Gastroesophageal sphincter (tissue), 4 donors: ENCODE measurements at places on chromosomes 7 and 10.
A peak's percentile ranks its signal among the peaks of the same experiment; 100 is the strongest.

- H3K36me3 ChIP-seq: no peaks in the 10 kb centered on the region
- no peak overlapping the region for H3K4me3 ChIP-seq
- H3K27me3 ChIP-seq: no peaks in the 10 kb centered on the region
These were observed 87.8 kb downstream of the CHRM2 start for GRCh38 chr7:136956232-136956631.

GRCh38 chr7:151244841-151245346, 3.6 kb downstream of the SMARCD3 start:
- H3K36me3 ChIP-seq: no peaks in the 10 kb centered on the region
- peaks cover 12% of the 10 kb centered on the region for H3K27me3 ChIP-seq
- ATAC-seq: no peak
- H3K4me3 ChIP-seq: peak overlapping the region; percentile 75
- H3K4me1 ChIP-seq: peaks cover 71% of the 10 kb centered on the region

GRCh38 chr10:86314616-86315548, 51.7 kb downstream of the GRID1 start:
- H3K4me1 ChIP-seq: no peaks in the 10 kb centered on the region
- no peaks in the 10 kb centered on the region for H3K36me3 ChIP-seq
- H3K27ac ChIP-seq: no peak overlapping the region
- peaks cover 11% of the 10 kb centered on the region for H3K27me3 ChIP-seq

DNA sequence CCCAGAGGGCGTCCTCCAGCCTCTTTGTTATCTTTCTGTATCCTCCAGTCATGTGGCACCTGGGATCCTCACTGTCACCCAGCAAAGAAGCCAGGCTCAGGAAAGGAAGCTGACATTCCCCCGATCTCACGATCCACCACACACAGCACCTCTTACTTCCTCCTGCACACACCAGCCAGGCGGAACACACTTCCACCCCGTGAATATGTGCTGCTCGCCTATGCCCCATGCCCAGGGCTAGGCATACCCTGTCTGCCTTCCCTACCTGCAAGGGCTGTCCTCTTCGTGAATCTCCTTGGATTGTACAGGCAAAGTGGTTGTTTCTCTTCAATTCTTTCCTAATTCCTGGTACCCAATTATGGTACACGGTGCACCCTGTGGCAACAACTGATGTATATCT, 191.0 kb downstream of the TNS3 start:
- no peak for ATAC-seq
- peaks cover 13% of the 10 kb centered on the region for H3K4me1 ChIP-seq
- no peak overlapping the region for H3K4me3 ChIP-seq
- peaks cover 62% of the 10 kb centered on the region for H3K36me3 ChIP-seq
- no peak overlapping the region for H3K27ac ChIP-seq
- no peaks in the 10 kb centered on the region for H3K27me3 ChIP-seq

- no peak overlapping the region for H3K4me3 ChIP-seq
- no peaks in the 10 kb centered on the region for H3K36me3 ChIP-seq
- H3K4me1 ChIP-seq: no peaks in the 10 kb centered on the region
- peaks cover 32% of the 10 kb centered on the region for H3K27me3 ChIP-seq
These were observed 49.2 kb downstream of the LGI1 start for GRCh38 chr10:93806903-93807302.

DNA sequence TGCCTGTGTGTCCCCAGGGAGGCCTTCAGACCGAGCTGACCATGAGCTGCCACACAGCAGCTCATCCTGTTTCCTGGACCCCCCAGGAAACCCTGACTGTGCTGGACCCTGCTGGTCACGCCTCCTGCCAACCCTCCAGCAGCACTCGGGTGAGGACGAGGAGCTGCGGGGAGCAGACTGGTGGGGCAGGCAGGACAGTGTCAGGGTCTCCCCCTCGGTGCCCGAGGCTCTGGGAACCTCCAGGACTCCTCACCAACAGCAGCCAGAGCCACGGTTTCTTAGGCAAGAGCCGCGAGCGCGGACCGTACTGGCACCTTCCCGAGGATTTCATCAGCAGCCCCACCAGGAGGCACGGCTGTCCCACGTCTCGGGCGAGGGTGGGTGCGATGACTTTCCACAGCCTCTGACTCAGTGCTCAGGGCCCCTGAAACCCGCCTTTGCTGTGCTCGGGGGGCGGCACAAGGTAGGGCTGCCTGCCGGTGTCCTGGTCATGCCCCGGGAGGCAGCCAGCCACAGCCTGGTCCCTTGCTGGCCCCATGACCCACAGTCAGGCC, 186.9 kb downstream of the ELFN1 start:
- no peaks in the 10 kb centered on the region for H3K27me3 ChIP-seq
- no peaks in the 10 kb centered on the region for H3K4me1 ChIP-seq
- no peak overlapping the region for H3K27ac ChIP-seq
- no peak for ATAC-seq

DNA sequence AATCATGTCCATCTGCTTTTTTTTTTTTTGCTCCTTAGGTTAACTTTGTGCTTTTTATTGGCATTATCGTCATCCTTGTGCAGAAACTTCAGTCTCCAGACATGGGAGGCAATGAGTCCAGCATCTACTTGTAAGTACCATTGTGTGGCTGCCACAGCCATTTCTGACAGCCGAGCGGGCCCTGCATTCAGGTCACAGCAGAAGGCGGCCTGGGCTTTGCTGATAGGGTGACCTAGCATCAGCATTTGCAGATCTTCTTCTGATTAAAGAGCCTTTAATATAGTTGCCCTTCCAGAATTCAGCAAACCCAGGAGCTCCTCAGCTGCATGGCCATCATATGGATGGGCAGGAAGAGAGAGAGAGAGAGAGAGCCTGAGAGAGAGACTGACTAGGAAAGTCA, 40.5 kb downstream of the ADCYAP1R1 start:
- H3K27me3 ChIP-seq: peaks cover 38% of the 10 kb centered on the region
- H3K27ac ChIP-seq: no peak overlapping the region
- ATAC-seq: no peak
- H3K4me3 ChIP-seq: no peak overlapping the region

- ATAC-seq: no peak
- no peaks in the 10 kb centered on the region for H3K27me3 ChIP-seq
- no peak overlapping the region for H3K4me3 ChIP-seq
- no peaks in the 10 kb centered on the region for H3K36me3 ChIP-seq
These were observed 20.5 kb downstream of the MYH16 start for GRCh38 chr7:99293167-99293566.

DNA sequence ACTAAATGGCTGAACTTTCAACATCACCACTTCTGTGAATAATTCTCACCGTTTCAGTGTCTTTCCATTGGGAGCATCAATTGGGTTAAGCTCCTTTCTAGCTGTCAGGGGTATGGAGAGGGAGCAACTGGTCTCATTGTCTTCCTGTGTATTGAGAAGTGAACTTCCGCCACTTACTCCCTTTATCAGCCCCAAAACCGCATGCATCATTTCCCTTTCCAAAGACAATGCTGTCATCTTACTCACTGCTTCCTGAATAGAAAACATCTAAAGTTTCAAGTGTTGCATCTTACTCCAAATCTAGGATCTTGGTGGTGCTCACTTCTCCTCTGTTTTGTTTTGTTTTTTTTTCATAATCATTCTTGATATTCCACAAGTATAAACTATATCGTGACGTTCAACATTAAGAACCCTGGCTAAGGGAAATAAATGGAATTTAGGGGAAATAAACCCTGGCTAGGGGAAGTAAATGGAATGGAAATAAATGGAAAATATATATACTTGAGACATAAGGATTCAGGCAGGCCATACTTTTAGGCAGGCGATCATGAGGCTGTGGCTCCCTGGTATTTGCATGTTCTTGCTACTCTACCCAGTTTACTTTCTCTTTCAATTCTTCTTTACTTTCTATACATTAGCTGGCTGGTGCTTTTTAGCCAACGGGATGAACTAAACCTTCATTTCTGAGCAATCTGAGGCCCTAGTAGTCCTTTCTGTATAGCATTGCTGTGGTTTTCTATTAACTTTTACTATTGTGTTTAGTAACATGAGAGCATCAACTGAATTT, 371.9 kb downstream of the BMPER start:
- H3K36me3 ChIP-seq: no peaks in the 10 kb centered on the region
- no peaks in the 10 kb centered on the region for H3K4me1 ChIP-seq
- no peaks in the 10 kb centered on the region for H3K27me3 ChIP-seq

GRCh38 chr7:140501966-140502365, 22.7 kb upstream of the MKRN1 start:
- H3K4me1 ChIP-seq: peaks cover 10% of the 10 kb centered on the region
- no peak overlapping the region for H3K27ac ChIP-seq
- no peaks in the 10 kb centered on the region for H3K36me3 ChIP-seq
- H3K4me3 ChIP-seq: no peak overlapping the region

DNA sequence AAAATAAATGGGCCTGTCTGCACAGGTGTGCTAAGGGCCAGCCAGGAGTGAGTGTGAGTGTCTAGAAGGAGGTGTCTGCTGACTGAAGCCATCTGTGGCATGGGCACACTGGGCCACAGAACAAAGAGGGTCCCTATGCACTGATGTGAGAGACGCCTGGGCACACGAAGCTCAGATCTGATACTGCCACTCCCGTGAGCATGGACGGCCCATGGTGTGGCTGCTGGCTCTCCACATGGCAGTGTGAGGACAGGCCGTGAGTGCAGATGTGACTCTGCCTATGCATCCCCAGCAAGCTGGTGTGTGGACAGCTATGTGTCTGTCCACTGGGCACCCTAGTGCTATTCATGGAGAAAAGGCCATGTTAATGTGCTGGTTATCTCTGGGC, 12.8 kb upstream of the MYL7 start:
- no peak overlapping the region for H3K4me3 ChIP-seq
- H3K4me1 ChIP-seq: no peaks in the 10 kb centered on the region
- H3K27ac ChIP-seq: no peak overlapping the region
- no peaks in the 10 kb centered on the region for H3K36me3 ChIP-seq
- ATAC-seq: no peak
- no peaks in the 10 kb centered on the region for H3K27me3 ChIP-seq

GRCh38 chr10:117096599-117097201, 41.4 kb downstream of the VAX1 start:
- no peak overlapping the region for H3K27ac ChIP-seq
- no peak overlapping the region for H3K4me3 ChIP-seq
- H3K36me3 ChIP-seq: no peaks in the 10 kb centered on the region
- peaks cover 11% of the 10 kb centered on the region for H3K27me3 ChIP-seq
- ATAC-seq: no peak
- H3K4me1 ChIP-seq: no peaks in the 10 kb centered on the region

- no peak overlapping the region for H3K27ac ChIP-seq
- H3K4me3 ChIP-seq: no peak overlapping the region
- no peaks in the 10 kb centered on the region for H3K27me3 ChIP-seq
- no peaks in the 10 kb centered on the region for H3K36me3 ChIP-seq
- no peak for ATAC-seq
These were observed 26.5 kb upstream of the VSIR start for GRCh38 chr10:71799608-71800453.

GRCh38 chr7:1397491-1398327, 61.6 kb downstream of the MICALL2 start:
- ATAC-seq: no peak
- peaks cover 94% of the 10 kb centered on the region for H3K27me3 ChIP-seq
- H3K36me3 ChIP-seq: no peaks in the 10 kb centered on the region
- H3K4me1 ChIP-seq: no peaks in the 10 kb centered on the region
- no peak overlapping the region for H3K27ac ChIP-seq

- no peak overlapping the region for H3K27ac ChIP-seq
- H3K27me3 ChIP-seq: no peaks in the 10 kb centered on the region
- ATAC-seq: no peak
- H3K4me3 ChIP-seq: no peak overlapping the region
- no peaks in the 10 kb centered on the region for H3K36me3 ChIP-seq
These were observed 23.1 kb downstream of the WASL start for GRCh38 chr7:123725586-123726171.

DNA sequence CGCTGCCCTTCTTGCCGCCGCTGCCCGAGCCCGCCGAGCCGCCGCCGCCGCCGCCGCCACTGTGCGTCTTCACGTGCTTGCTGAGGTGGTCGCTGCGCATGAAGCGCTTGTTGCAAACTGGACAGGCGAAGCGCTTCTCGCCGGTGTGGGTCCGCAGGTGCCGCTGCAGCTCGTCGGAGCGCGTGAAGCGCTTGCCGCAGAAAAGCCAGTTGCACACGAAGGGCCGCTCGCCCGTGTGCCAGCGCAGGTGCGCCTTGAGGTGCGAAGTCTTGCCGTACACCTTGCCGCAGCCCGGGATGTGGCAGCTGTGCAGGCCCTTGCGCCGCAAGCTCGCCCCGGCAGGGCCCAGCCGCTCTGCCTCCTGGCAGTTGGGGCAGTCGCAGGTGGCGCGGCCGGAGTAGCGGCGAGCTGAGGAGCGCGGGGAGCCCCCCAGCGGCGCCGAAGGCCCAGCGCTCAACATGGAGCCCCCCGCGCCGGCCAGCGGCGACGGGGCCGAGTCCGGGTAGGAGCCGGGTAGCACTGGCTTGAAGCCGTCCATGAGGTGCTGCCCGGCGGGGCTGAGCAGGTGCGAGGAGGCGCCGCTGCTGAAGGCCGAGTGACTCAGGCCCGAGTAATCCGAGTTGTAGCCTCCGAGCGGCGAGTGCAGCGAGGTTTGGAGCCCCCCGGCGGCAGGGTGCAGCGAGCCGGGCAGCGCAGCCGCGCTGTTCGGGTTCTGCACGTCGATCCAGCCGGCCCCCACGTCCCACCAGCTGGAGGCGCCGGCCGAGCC, 2.1 kb downstream of the SP8 start:
- H3K4me3 ChIP-seq: no peak overlapping the region
- H3K4me1 ChIP-seq: peaks cover 42% of the 10 kb centered on the region
- no peaks in the 10 kb centered on the region for H3K36me3 ChIP-seq
